ENCODE measurements at places on chromosomes 12 and 14. TPM values are rescaled to one million over a fixed set of nuclear protein-coding genes. Genes with fewer than 3 reads are reported as not detected.

Gene PLEK2
- 9.1 TPM for total RNA-seq

Gene REP15
- total RNA-seq = 1.9 TPM

Gene TAS2R43
- 0.36 TPM for total RNA-seq

Gene COX8C
- total RNA-seq = not detected

Gene AKAP3
- 0.26 TPM for total RNA-seq

Gene ING4
- total RNA-seq = 11.4 TPM

Gene STXBP6
- not detected for total RNA-seq

Gene NKX2-8
- total RNA-seq = 0.18 TPM

Gene GZMH
- not detected for total RNA-seq

Gene CMTM5
- total RNA-seq = not detected

Gene CMKLR1
- 0.03 TPM for total RNA-seq

Gene DLGAP5
- total RNA-seq = 48.7 TPM

Gene ALDH2
- total RNA-seq = 9.0 TPM

Gene TCL1A
- not detected for total RNA-seq

Gene MLF2
- 175 TPM for total RNA-seq

- DNase-seq = no peak
Measured at GRCh38 chr12:113057565-113058485, 1.3 kb downstream of the DTX1 start.

GRCh38 chr12:7175493-7175892 is 14.0 kb upstream of the PEX5 start:
- DNase-seq = no peak

GRCh38 chr12:91958816-91959215 is 186.8 kb downstream of the BTG1 start:
- DNase-seq = no peak

GRCh38 chr12:47901063-47901717 is 3.6 kb downstream of the VDR start:
- DNase-seq = no peak

- no peak for DNase-seq
Measured at GRCh38 chr12:50988051-50988450, 35.7 kb downstream of the HIGD1C start.

- DNase-seq = peak; percentile 20
Measured at GRCh38 chr14:50773632-50774541, 57.1 kb downstream of the NIN start.

- no peak for DNase-seq
Measured at GRCh38 chr14:75107186-75107585, 19.7 kb downstream of the NEK9 start.

DNA sequence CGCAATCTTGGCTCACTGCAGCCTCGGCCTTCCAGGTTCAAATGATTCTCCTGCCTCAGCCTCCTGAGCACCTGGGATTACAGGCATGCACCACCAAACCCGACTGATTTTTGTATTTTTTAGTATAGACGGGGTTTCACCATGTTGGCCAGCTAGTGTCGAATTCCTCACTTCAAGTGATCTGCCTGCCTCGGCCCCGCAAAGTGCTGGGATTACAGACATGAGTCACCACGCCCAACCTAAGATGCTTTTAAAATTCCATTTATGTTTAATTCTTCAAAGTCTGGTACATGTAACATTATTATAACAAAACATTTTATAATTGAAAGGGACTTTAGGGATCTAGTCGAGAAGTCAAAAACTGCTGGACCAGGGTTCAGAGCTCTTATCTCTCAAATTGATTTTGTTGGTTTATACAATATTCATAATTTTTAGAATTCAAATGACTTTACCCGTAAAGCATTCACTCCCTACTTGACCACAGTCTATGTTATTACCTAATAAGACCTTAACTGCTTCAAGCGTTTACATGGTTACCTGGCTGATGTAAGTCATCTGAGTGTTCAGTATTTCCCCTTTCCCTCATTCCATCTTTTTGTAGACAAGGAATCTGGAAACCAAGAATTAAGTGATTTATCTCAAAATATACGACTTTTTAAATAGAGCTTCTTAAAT is 28.2 kb downstream of the RAP1B start:
- no peak for DNase-seq

GRCh38 chr14:100076606-100077005 is 11.4 kb downstream of the EVL start:
- DNase-seq = no peak

DNA sequence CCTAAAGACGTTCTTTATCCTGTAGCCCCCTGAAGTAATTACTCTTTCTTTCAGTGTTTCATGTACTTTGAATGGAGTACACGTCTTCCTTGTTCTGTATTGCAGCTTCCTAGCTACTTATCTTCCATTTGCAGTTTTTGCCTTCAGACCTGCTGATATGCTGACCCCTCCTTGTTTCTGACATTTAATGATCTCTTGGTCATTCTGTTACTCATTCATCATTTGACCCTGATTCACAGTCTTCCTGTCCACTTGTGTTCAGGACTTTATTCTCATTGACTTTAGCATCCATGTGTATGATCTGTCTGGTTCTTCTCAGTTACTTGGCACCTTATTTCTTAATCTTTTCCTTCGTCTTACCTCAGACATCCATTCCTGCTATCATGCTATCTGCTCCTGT is 22.2 kb downstream of the CPSF2 start:
- no peak for DNase-seq

DNA sequence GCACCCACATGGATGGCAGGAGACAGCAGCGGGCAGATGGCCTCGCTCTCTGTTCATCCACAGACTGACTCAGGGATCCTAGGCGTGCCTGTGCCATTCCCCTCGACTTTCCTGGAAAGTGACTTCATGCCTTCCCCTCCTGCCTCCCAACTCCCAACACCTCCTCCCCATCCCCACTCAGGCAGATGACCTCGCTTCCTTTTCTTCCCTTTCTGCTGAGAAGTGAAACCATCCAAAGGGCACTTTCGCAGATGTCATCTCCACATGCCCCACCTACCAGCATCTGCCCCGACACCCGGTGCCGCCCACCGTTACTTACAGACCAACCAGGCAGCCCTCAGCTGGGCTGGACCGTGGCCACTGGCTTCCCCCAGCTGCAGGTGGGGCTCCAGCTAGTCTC is 29.6 kb downstream of the BEGAIN start:
- DNase-seq = no peak

DNA sequence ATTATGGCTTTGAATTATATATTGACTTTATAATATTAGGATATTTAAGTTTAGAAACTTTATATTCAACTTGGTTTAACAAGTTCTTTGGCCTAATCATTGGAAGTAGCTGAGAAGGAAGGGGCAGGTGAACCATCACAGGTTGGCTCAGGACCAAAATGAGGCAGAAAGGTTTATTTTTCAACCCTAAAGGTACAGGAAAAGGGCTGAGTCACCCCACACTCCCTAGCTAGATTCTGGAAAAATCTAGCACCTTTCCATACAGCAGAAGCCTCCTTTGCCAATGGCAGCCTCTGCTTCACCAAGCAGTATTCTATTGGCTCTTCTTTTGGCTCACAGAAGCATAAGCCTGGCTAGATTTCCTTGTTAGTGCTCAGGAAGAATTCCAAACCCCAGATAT is 19.3 kb upstream of the MED6 start:
- DNase-seq = no peak

- no peak for DNase-seq
Measured at GRCh38 chr12:22626406-22626805, 1.4 kb downstream of the ETNK1 start.

DNA sequence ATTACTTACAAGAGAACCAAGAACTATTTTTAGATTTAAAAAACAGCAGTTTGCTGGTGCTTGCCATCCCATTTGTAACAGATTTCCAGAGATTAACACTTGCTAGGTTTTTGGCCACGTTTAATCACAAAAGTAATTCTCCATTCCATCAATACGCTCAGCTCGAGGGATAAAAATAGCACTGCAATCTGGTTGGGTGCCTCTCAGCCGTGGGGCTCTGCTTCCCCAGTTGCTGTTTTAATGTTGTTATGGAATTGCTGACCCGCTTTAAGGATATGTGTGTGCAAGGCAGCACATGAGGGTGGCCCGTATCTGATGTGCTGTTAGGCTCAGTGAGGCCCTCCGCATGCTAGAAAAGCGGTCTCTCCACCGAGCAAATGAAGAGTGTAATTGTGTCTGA is 222.2 kb upstream of the TMEM260 start:
- DNase-seq = no peak

DNA sequence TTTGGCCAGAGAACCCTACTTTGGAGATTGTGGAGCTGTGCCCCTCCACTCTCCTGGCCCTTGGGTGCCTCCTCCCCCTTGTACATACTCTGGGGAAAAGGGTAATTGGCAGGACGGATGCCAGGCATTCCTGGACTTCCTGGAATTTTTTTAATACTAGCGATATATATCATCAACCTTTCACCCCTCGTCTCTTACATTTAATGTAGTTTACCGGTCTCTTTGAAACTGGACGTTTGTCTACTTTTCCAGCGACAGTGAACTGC is 767 bp upstream of the CRY1 start:
- DNase-seq = no peak

DNA sequence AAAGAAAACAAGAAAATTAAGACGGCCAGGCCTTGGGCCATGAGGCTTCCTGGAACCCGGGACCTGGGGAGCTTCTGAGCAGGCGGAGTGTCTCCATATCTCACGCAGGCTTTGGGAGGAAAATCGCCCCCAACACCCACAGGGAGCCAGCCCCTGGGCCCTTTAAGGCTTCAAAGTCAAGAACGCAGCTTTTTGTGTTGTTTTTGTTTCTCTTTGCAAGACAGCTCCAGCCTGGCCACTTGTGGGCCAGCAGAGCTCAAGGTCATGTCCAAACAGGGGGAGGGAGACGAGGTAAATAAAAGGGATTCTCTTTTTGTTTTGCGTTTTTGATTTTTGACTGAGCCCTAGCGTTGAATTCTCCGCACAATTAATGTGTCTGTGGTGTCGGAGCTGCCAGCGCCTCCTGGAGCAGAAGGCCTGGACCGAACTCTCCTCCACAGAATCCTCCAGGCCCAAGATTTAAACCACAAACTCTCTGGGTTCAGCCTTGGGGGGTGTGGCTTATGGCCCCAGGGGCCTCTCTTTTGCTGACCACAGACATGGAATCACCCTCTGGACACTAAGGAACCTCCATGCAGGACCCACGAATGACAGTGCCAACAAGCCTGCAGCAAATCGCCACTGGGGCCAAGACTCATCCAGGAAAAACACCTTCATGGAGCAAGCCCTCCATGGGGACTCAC is 8.2 kb downstream of the SCARB1 start:
- DNase-seq = no peak

DNA sequence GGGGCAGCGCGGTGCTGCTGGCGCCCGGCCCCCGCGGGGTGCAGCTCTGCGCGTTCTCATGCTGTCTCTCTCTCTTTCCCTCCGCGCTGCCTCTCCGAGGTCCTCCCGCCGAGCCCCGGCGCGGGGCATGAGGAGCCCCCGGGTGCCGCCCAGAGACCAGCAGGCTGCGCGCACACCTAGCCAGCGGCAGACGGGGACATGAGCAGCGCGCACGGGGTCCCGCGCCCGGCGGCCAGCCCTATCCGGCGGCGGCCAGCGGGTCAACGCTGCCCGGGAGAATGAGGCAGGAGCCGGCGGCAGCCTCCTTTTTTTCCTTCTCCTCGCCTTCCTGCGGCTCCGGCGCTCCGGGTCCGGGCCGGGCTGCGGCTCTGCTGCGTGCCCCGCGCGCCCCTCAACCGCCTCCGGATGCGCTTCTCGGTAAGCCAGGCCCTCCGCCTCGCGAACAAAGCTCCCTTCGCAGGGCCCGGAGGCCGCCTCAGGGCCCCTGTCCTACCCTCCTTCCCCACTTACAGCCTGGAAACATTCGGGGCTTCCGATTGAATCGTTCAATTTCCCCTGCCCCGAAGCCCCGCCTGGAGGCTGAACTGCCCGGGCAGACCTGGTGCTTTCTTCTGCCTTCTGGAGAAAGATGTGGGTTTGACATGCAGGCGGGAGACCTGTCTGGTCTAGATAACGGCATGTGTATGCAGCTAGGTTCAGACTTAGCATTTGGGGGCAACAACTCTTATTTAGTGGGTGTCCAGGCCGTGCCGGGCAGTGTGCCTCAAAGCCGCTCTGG is at the start of gene TUNAR:
TSS of gene TUNAR (plus strand) at position 72 of the 778 bp plus-strand sequence.
- DNase-seq = no peak

DNA sequence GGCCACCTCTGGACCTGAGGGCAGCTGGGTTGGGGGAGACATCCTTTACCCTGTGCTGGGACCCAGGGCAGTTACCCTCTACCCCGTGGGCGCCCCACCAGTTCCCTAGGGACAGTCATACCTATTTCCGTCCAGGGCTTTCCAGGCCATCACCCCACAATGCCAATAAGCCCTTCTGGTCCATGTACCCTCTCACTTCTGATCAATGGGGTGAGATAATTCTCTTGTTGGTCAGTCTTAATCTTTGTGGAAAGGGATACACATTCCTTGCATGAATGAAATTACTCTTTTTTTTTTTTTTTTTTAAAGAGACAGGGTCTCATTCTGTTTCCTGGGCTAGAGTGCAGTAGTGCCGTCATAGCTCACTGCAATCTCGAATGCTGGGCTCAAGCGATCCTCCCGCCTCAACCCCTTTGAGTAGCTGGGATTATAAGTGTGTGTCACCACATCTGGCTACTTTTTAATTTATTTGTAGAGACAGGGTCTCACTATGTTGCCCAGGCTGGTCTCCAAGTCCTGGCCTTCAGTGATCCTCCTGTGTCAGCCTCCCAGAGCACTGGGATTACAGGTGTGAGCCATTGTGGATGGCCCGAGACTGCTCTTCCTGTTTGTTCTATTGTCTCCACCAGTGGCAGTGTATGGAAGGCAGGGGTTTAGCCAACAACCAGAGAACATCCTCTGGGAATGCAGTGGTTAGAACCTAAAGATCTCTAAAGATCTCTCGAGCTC is 46.3 kb upstream of the STON2 start:
- no peak for DNase-seq

DNA sequence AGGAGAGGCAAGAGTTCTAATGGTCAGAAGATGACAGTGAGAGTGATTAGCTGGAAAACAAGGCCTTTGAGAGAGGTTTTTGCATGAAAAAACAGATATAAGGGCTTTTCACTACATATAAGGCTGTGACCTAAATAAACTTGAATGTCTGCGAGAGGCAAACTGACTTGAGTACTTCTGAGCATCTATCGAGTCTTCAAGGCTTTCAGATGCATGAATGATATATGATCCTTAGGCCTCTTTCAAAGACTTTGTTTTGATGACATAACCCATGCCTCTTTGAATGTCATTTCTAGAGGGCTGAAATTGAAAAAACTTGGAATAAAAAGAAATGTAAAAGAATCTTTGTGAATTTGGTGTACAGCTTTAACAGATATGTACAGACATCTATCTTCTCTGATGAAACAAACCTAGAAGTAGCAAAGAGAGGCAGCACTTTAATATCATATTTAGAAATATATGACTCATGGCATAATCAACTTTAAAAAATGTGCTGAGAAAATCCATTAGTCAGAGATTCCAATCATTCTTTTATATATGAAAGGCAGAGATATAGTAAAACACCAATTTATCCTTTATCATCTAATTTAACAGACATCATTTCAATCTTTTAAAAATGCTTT is 72.6 kb downstream of the PPM1H start:
- peak; percentile 25 for DNase-seq

GRCh38 chr12:6555018-6555691 is 687 bp downstream of the IFFO1 start:
- no peak for DNase-seq

DNA sequence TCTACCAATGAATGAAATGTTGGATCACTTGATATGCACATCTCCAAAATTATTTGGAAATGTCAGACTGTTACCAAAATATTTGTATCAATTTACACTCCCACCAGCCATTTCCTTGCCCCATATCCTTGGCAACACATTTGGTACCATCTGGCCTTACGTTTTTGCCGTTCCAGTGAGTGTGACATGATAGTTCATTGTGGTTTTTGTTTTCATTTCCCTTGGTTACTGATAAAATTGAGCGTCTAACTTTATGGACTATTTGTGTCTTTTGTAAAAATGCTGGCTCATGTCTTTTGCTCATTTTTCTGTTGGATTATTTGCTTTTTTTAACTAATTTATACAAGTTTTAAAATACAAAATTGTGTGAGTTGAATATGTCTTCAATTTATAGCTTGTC is 11.0 kb downstream of the KLHDC1 start:
- DNase-seq = no peak

All from Panc1 (cell line).